ENCODE measurements at places on chromosomes 6 and 20.
A peak's percentile ranks its signal among the peaks of the same experiment; 100 is the strongest.

DNA sequence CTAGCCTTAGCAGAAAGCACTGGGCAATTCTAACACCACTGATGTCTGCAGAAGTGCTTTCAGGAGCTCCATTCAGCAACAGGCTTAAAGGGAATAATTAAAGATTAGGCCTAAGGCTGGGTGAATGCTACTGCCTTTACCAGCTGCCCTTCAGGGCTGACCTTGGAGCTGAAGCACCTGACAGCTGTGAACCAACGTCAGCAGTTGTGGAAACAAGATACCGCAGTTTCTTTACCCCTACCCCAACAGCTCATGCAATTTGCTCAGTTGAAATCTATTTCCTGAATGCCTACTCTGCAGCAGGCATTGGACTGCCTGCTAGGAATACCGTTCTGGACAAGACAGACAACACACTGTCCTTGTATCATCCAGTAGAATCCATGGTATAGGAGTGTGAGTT, 51.5 kb upstream of the ADTRP start:
- peak; percentile 3 for DNase-seq

GRCh38 chr20:35318502-35319157, 26.4 kb upstream of the FAM83C start:
- DNase-seq: no peak

DNA sequence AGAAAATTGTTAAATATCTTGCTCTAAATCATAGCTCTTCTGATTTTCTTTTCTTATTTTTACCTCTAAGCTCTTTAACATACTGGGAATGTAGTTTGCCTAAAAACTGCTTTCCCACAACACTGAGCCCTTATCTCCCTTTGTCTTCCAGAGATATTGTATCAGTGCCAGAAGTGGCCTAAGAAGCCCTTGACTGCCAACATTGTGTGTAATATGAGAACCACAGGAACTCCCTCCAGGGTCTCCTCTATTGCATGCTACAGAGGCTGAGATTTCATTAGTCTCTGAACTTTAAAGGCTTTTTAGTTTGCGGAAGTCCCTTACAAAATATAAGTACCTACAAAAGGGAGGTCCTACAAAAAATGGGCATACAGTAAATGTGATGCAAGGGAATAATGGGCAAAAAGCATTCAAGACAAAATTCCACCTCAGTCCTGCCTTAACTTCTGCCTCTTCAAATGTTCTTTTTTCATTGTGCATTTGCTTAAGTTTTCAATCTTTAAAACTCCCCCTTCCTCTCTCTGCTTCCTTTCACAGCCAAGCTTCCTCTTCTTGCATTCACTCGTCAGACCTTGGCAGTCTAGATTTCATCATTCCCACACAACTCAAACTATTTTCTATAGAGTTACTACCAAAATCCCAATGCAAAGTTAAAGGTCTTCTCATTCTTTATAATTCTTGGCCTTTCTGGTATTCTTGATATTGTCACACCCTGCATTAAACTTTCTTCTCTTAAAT, 76.5 kb downstream of the ADGRG6 start:
- peak; percentile 40 for DNase-seq

GRCh38 chr20:41367393-41367695, 726 bp upstream of the EMILIN3 start:
- no peak for DNase-seq

DNA sequence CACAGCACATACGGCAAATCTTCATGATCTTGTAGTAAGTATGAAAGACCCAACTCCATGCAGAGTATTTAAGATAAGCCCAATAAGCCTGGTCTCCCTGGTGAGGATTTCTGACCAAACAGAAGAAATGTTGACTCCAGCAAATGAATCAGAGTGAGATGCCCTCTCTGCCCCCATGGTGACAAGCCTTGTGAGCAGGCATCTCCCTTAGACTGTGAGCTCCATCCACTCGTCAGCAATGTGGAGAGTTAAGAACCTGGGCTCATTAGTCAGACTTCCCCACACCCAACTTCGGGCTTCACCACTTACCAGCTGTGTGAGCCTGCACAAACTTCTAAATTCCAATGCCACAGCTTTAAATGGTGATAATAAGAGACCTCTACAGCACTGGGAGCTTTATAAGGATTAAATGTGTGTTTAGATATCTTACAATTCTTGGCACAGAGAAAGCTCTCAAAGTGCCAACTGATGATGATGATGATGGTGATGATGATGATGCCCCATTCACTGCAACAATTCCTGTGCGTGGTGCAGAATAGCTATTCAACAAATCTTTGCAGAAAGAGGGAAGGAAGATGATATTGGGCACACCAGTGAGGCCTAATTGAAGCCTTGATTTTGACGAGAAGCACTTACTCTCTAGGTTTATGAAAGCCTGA, 253.4 kb upstream of the TAB2 start:
- DNase-seq: no peak

GRCh38 chr6:26292709-26293108, 72.3 kb upstream of the BTN3A2 start:
- no peak for DNase-seq

GRCh38 chr20:35952480-35953386, 1.6 kb downstream of the SCAND1 start:
- DNase-seq: peak; percentile 47

DNA sequence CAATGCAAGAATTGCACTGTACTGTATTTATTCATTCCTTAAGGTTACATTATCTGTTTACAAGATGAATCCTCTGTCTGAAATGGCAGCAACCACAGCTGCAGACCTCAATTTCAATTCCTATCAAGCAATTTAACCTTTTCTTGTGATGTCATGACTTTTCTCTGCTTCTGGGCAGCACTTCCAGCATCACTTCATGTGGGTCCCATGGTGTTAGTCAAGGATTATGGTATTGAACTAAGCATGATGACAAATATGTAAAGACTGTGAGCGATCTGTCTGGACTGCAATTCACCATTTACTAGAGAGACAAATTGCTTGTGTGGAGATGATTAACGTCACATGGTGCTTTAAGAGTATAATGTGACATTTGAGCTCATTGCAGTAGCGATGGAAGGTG, 90.5 kb upstream of the CCN2 start:
- peak; percentile 13 for DNase-seq

GRCh38 chr6:90383196-90383822, 86.7 kb upstream of the BACH2 start:
- DNase-seq: no peak

GRCh38 chr6:113893866-113894265, 36.7 kb downstream of the MARCKS start:
- DNase-seq: no peak

GRCh38 chr6:92989656-92990055, 429.7 kb downstream of the EPHA7 start:
- DNase-seq: no peak

- DNase-seq: no peak
Observed at GRCh38 chr20:11496380-11496779, 421.3 kb upstream of the BTBD3 start.

DNA sequence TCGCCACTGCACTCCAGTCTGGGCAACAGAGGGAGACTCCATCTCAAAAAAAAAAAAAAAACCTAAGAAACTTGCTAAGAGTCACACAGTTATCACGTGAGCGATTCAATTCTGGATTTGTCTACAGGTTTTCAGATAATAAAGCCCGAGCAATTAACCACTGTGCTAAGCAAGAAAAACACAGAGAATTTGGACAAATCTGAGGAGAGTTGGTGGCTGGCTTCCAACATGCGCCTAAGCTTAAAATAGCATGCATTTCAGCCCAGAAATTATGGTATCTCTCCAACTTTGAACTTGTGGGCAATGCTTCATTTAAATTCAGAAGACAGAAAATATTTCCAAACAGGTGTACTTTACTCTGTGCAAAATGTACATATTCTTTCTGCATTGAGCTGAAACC, 232.9 kb downstream of the TSHZ2 start:
- DNase-seq: no peak

DNA sequence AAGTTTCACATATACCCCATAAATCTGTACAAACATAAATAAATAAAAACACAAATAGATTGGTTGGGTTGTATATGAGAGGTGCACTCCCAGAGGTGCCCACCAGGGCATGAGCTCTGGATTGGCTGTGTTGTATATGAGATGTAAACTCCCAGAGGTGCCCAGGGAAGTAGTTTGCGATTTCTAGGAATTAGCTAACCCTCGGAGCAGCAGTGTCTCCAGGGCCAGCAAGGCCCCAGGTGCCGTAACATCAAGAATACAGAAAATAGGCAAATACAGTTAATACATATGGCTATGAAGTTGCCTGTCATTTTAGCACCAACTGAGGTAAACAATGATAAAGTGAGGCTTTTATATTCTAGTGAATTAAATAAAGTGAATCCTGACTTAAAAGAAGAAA, 5.4 kb upstream of the GINM1 start:
- DNase-seq: peak; percentile 6

DNA sequence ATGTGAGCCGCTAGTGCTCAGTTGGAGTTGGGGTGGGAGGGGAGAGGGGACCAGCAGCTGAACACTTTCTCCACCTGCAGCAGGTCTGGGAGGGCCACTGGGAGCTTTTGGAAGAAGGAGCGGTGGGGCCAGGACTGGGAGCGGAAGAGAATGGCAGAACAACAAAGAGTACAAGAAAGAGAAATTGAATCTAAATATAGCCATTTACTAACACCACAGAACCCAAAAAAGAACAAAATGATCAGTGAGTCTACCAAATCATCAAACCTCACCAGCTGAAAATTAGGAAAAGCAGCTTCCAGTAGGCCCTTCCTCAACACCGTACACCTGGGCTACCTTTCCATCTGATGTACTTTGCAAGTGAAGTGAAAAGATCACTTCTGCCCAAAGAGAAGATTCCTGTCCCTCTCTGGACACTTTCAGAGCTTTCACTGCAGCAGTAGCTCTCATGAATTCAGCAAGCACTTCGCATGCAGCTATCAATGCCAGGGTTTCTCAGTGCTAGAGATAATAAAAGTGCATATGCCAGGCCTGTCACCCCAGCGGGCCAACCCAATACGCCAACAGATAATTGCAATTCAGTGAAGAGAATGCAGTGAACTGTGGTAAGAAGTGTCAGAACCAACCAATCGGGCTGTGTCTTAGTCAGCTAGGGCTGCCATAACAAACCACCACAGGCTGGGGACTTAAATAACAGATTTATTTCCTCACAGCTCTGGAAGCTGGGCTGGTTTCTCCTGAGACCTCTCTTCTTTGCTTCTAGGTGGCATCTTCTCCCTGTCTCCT, 597 bp downstream of the LY86 start:
- DNase-seq: no peak

DNA sequence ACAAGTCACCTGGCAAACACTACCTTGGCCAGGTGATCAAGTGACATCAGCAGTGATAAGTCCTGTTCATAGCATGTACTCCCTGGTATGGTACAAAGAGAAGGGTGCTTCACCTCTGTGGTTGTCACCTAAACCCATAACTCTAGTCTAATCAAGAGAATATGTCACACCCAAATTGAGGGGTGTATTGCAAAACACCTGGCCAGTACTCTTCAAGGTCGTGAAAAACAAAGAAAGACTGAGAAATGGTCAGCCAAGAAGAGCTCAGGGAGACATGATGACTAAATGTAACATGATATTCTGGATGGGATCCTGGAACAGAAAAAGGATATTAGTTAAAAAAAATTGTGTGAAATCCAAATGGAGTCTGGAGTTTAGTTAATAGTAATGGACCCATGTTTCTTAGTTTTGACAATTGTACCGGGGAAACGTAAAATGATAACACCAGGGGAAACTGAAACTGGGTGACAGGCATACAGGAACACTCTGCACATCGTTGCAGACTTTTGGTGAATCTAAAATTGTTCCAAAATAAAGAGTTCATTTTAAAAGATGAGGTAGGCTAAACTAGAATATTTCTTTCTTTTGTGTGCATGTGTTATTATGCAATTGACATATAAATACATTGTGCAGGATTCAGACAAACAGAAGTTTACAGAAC, 262.0 kb downstream of the CDC5L start:
- no peak for DNase-seq

- no peak for DNase-seq
Observed at GRCh38 chr6:16190214-16190613, 48.2 kb upstream of the GMPR start.

DNA sequence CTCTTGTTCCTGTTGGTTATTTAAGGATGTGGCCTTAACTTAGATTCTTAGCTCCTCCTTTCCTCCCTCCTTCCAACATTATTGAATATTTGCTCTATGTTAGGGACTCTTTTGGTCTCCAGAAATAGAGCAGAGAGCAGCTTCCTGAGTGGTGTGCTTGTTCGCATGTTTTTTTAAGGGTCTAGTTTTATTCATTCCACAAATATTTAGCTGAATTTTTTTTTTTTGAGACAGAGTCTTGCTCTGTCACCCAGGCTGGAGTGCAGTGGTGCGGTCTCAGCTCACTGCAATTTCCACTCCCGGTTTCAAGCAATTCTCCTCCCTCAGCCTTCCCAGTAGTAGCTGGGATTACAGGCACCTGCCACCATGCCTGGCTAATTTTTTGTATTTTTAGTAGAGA, 169.2 kb downstream of the ZFAND3 start:
- no peak for DNase-seq

GRCh38 chr20:36562724-36563123, 10.7 kb upstream of the TGIF2 start:
- no peak for DNase-seq

DNA sequence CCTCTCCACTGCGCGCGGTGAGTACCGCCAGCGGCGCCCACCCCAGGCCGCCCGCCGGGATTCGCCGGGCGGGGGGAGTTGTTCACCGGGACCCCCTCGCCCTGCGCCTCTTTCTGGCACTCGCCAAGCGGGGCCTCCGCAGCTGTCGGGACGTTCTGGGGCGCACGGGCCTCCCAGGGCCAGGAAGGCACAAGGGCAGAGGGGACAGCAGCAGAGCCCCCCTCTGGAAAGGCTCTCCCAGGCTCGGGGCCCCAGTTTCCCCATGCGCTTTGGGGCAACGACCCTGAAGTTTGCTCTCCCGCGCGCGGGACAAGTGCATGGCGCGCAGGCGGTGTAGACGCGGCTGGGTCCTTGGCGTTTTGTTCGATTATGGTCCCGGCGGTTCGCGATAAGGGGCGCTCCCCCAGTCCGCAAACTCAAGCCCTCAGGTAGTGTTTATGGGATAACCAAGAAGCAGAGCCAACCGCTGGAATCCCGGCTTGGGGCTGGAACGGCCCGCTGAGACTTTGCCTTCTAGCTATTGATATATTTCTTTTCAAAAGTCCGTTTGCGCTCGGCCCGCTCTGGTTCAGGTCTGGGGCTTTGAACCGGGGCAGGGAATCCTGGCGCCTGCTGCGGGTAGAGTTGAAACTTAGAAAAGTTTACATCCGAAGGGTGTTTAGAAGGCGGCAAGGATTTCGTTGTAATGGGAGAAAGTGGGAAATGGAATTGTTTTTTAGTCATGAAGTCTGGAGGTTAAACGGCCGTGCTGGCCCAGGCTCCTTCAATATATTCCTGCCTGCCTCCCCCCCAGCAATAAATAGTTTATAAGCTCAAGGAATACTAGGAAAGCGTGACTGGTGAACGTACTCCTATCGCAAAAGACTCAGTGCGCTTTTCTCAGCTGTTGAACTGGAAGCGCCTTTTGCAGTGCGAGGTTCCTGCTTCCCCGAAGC, 595 bp downstream of the EYA2 start:
- DNase-seq: peak; percentile 81

DNA sequence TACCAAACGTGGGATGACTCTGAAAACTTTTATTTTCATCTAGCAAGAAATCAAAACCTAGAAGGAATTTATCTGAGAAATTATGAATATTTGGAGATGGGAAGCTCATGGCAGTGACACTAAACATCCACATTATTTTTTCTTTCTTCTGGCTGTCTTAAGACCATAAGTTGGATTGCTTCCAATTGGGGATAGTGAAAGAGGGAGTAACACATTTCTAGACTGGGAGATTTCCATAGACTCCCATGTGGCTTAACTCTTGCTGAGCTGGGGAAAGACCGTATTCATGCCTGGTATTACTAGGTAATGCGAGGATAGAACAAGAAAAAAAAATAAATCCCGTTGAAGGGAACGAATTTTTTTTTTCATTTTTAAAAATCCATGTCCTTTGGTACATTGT, 120.0 kb downstream of the UTRN start:
- no peak for DNase-seq
